Activated naive CD4-positive, alpha-beta T cell (primary cell): ENCODE measurements at places on chromosomes 16 and 17.

DNA sequence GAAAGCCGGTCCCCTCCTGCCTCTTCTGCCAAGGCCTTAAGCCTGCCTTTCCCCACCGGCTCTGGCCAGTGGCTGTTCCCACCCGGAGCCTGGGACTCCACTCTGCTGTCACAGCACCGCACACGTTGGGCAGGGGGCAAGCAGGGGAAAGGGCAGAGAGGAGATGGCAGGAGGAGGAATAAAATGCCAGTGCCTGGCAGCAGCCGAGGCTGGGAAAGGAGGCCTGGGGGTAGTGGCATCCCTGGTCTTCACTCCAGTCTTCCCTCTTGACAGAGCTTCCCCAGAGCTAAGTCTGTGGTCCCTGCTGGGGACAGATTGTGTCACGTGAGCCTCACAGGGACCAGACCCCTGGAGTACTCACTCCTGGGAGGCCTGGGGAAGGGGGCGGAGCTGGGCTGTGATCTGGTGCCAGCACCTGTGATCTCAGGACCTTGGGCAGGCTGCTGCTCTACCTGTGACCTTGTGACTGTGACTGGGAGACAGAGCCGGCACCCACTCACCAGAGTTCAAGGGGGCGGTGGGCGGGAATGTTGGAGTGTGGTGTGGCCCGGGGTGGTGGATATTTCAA, 97.2 kb upstream of the GSE1 start:
- DNase-seq, result no peak

GRCh38 chr17:41617136-41617535, 4.6 kb upstream of the KRT16 start:
- DNase-seq, result no peak

DNA sequence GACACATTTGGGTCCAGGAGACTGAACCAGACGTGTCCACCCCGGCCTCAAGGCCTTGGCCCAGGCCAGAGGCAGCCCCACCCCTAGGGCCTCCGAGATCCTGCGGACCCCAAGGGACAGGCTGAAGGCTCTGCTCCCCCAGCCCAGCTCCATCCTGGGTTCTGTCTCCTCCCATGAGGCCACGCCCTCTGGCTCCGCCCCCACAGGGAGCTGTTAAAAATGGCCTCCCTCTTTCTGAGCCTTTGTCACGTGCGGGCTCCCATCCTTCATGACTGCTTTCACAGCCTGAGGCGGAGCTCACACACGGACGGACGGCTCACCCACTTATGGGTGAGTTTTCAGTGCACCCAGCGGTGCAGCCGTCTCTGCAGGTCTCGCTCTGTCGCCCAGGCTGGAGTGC, 6.5 kb upstream of the CACNA1H start:
- no peak for DNase-seq

DNA sequence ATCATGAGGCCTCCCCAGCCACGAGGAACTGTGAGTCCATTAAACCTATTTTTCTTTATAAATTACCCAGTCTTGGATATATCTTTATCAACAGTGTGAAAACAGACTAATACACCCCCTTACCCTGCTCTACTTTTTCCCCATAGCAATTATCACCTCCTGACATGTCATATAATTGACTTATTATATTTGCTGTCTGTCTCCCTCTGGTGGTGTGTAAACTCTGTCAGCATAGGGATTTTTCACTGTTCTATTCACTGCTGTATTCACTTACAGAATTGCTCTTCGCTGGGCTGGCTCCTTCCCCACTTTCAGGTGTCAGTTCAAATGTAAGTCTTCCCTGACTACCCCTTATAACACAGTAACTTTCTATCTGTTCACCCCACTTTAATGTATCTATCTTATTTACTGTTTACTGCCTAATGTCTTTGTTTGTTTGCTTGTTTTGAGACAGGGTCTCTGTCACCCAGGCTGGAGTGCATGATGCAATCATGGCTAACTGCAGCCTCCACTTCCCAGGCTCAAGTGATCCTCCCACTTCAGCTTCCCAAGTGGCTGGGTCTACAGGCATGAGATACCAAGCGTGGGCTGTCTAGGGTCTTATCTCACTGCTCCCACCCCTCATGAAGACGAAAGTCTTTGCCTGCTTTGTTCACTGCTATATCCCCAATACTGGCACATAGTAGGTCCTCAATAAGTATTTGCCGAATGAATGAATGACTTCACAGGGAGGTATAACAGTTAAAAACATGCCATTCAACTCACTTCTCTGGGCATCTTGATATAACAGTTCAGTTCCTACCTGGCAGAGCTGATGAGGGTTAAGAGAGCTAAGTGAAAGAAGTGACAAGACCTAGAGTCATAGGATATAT, 52.4 kb upstream of the CDH3 start:
- no peak for DNase-seq

GRCh38 chr17:65547253-65547670, 14.2 kb downstream of the AXIN2 start:
- DNase-seq, result no peak

- DNase-seq, result no peak
These were observed 993 bp downstream of the ERN1 start for GRCh38 chr17:64128787-64129514.

DNA sequence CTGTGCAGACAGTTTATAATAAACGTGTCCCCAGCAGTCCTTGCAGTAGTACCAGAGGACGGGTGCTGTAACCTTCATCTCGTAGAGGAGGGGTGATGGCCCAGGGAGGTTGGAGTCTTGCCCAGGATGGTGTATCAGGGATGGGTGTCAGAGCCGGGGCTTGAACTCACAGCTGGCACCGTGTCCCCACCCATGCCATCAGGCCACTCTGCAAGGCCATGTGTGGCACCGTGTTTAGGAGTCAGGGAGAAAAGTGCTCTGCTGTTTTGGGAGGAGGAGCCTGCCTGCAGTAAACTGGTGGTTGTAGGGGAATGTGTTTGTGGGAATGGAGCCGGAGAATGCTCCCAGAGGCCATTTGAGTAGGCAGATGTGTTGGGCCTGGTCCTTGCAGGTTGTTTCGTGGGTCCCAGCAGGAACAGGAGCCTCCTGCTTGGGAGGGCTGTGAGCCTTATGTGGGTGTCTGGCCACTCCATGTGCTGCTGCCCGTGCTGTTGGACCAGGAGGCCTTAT, 1.7 kb downstream of the ADORA2B start:
- no peak for DNase-seq

DNA sequence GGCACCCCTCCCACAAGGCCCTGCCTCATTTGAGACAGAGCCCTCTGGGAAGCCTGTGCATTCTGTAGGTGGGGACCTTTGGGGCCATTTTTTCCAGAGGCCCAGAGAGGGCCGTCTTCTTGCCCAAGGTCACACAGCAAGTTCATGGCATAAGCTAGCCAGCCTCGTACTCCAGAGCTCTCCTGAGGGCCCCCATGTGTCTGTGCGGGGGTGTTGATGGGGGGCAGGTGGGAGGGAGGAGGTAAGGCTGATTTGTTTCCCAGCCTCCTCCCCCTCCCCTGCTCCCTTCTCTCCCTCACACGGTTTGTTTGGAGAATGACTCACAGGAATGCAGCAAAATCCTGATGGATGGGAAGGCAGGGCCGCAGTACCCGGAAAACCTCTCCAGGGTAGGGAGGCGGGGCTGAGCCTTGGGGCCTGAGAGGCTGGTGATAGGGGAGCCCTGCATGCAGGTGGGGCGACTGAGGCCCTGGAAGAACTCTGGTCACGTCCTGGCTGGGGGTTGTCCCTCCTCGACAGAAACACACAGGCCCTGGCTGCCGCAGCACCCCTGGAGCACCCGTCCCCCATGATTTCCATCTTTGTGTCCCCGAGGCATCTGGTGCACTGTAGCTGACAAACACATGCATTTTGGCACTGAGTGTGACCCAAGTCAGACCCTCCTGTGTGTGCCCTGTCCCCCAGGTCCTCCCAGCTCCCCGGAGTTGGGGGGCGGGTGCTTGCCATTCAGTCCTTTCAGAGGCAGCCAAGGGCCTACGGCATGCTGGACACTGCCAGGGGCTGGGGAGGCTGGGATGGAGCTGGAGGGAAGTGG, 29.7 kb downstream of the RAI1 start:
- DNase-seq, result no peak

- no peak for DNase-seq
These were observed 221.6 kb upstream of the DYNLRB2 start for GRCh38 chr16:80319181-80319580.

GRCh38 chr16:21219551-21219950, 8.2 kb upstream of the ZP2 start:
- DNase-seq, result no peak

- no peak for DNase-seq
These were observed 2.6 kb downstream of the KAT2A start for GRCh38 chr17:42118545-42118944.

DNA sequence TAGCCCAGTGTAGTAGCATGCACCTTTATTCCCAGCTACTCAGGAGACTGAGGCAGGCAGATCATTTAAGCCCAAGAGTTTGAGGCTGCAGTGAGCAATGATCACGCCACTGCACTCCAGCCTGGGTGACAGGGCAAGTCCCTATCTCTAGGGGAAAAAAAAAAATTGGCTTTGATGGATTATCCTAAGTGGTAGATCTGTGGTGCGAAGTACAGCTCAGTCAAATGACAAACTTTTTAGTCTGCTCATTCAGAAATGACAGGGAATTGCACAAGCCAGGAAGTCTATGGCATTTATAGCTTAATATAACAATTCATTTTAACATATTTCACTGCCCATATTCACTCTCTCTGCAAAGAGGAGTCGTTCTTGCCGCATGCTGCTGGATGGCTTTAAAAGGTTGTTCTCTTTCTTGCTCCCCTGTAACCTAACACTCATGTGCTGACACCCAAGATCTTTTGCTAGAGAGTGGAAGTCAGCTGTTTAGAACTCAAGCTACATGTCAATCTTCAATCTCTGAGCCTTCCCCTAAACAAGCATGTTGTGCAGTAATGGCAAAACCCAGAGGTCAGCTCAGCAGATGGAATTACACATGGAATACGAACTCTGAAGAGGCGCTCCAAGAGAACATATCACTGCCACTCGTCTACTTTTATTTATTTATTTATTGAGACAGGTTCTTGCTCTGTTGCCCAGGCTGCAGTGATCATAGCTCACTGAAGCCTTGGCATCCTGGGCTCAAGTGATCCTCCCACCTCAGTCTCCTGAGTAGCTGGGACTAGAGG, 32.8 kb downstream of the RNF157 start:
- DNase-seq, result no peak

- no peak for DNase-seq
These were observed 1.8 kb upstream of the MYADML2 start for GRCh38 chr17:81948635-81949378.

DNA sequence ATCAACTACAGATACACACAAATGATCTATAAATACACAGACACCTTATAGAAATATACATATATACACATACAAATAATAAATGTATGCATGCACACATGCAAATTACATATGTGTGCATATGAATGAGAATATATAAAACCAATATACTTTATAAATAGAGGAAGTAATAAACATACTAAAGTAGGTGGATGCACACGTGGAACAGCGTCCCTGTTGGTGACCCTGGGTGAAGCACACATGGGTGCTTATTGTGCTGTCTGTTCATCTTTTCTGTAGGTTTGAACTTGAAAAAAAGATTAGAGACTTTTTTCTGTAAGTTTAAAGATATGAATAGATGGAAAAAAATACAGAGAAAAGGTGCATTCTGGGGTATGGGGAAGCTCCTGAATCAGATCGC, 111.3 kb downstream of the SDR42E1 start:
- DNase-seq, result no peak

DNA sequence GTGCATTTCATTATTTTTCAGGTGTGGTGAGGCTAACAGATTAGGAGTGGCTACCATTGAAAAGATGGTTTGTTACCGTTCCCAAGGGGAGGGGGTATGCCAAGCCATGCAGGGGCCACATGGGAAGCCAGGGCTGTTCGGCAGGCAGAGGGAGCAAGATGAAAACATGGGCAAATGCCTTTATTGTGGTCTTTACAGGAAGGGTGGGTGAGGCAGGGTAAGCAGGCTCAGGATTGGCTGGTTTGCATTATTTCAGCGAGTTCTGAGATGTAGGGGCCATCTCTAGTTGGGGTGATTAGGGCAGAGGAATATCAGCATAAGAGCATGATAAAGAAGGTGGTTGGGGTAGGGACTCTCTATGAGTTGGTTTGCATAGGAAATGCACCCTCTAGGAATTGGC, 117.6 kb downstream of the CCT6B start:
- no peak for DNase-seq

DNA sequence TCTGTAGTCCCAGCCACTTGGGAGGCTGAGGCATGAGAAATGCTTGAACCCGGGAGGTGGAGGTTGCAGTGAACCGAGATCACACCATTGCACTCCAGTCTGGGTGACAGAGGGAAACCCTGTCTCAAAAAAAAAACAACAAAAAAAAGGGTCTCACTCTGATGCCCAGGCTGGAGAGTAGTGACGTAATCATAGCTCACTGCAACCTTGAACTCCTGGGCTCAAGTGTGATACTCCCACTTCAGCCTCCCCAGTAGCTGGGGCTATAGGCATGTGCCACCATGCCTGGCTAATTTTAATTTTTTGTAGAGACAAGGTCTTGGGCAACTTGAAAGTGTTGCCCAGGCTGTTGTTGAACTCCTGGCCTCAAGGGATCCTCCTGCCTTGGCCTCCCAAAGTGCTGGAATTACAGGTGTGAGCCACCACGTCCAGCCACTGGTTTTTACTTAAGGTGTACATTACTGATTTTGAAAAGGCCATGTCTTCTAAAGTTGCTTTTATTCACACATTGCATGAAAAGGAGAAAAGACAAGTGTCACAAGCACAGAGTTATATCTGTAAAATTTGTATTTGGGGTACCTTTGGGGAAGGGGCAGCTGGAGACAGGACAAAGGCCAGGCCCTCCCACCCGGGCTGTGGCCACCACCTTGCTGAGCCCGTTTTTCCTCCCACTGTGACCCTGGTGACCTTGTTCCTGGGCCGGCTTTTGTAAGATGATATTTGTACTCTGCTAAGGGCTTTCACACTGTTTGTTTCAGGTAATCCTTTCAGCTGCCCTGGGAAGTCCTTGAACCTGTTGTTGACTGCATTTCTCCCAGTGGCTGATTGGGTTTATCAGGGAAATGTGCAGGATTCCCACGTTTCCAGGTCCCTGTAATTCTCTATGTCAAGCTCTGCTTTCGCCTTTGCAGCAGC, 11.5 kb downstream of the GPT2 start:
- no peak for DNase-seq

- DNase-seq, result no peak
These were observed 26.5 kb upstream of the ZNF469 start for GRCh38 chr16:88356124-88356726.

- no peak for DNase-seq
These were observed 1.8 kb upstream of the VPS4A start for GRCh38 chr16:69309316-69309715.

DNA sequence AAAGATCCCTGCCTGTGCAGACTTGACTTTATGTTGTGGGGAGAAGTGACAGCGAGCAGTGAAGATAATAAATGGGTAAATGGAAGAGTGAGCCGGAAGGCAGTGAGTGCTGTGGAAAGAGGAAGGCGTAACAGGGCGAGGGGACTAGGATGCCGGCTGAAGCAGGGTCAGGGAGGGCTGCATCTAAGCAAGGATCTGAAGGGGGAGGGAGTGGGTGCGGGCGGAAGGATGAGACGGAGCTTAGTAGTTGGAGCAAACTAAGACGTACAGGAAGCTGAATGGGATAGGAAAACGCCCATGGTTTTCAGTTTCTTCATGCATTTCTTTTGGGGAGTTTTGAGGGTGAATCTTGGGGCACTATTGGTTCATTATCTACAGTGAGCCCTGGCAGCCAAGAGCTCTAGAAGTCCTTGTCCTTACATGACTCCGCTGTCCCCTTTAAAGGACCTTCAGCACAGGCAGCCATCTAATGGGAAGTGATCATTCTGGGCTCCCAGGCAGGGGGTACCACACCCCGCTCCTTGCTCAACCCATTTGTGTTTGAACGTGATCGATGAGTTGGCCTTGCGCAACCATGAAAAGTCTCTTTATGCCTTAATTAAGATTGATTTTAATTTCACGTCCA, 10.4 kb upstream of the NAT9 start:
- no peak for DNase-seq

- DNase-seq, result no peak
These were observed 130.8 kb upstream of the IRX3 start for GRCh38 chr16:54417384-54417783.
